Cortex of kidney (tissue), 1 donor: ENCODE measurements at places on chromosomes 3 and 15.

DNA sequence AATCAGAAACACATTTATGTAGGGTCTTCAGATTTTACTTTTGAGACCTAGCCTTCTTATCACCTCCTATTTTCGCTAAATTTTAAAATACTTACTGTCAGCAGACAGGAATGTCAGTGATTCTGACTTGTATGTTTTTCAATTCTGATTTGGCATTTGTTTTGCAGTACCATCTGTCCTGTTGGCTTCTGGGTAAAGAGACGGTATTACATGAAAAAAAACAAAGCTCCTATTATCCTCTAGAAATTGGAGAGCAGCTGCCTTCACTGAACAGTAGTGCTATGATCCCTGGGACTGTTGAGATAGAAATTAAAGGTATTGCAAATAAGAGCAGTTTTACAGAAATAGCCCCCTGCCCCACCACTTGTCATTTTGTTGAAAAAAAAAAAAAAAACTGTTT is 8.4 kb downstream of the ARMC8 start:
- no peak for DNase-seq

DNA sequence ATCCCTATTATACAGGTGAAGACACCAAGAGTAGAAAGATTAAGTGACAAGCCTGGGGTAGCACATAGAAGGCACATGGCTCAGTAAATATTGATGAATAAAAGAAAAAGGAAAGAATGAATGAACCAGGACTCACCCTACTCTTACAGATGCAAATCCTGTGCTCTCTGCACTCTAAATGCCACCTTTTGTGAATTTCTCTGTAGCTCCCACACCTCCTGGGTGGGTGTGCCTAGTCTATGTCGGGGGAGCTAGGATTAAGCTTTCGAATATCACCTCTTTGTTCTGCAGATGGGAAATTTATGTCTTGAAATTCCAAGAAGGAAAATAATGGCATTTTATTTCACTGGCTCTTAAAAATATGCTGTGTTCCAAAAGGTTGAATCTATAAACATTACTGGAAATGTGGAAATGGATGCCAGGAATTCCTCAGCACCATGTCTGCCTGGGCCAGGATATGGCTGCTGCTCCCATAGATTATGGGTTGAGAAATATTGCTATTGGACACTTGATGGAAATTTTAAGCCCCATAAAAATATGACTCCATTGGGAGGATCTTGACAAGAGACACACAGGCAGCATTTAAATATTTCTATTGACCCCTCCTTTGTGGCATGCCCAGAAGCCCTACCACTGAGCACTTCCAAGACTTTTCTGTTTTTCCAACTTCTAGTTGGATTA is 43.3 kb downstream of the CCNB2 start:
- DNase-seq: no peak

GRCh38 chr3:192899540-192899982 is 18.1 kb downstream of the MB21D2 start:
- no peak for DNase-seq

DNA sequence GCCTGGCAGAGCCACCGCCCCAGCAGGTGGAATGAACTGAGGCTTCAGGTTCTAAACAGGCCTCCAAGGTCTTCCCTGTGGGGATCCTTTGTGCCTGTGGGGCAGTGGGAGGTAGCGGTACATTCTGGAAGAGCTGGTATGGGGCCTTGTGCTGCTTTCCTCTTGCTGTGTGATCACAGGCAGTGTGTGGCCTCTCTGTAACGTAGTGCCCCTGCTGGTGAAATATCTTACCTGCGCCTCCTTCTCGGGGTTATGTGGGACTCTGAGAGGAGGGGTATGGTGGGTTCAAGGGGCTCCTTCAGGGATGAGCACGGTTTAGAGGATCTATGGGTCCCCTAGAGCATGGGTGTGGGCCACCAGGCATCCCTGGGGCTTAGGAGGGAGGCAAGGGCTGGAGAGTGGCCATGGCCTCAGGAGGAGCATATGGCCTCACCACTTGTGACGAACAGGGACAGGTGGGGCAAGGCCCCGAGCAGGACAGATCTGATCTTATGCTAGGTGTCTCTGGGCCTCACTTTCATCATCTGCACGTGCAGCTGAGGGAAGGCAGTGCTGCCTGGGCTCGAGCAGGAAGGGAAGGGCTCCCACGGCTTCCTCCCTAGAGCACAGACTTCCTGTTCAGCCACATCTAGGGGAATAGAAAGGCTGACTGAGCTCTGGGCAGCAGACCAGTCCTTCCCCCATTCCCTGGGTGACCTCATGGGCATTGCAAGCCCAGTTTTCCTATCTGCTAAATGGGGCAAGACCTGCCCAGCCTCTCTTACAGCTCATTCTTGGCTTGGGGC is 1.9 kb upstream of the ALS2CL start:
- no peak for DNase-seq

DNA sequence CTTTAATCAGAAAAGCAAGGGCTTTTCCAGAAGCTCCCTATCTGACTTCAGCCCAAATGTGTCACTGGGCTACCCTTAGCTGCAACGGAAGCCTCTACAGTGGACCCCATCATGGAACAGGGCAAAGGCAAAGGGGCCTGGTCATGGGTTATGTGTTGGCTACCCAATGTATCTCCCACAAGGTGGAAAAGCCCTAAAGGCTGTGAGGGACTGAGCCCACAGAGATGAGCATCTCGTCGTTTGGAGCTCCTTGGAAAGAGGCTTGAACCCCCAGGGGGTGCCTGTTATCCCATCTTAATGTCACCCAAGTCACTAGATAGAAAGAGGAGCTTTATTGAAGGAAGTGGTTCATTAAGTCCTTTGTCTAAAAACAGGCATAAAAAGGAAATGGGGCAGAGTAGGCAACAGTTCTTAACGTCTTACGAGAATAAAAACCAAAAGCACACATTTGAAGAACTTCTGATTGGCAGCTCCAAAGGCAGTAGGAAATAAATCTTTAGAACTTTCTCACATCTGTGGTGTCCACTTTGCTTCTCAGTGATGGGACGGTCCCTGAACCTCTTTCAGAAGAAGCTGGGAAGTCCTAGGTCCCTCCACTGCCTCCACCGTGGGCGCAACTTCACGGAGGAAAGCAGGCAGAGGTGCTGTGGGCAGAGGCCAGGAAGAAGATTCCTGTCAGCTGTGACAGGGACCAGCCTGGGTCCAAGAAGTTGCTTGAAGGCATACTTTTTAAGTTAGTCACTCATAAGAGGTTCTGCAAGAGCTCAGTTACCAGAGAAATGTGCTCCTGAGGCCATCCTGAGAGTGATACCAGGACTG is 93.7 kb downstream of the MYLK start:
- DNase-seq: no peak
